ENCODE measurements at places on chromosomes 3 and 15.

GRCh38 chr15:89091627-89092220 is 3.5 kb downstream of the ABHD2 start:
- no peak for DNase-seq

GRCh38 chr3:96319166-96319565 is 495.2 kb upstream of the EPHA6 start:
- peak; percentile 19 for DNase-seq

DNA sequence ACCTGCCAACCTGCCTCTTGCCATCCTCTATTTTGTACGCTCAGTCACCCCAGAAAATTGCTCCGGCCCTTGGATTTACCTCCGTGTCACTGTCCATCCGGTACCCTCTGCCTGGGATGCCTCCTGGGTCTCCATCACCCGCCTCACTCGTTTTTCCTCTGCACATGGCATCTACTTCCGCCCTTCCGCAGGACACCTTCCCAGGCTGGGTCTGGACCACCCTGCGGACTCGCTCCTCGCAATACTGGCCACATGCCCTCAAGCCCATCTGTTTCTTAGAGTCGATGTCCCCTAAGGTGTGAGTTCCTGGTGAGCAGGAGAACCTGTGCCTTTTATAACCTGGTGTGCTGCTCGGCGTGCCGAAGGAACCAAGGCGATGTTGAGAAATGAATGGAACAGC is 58.5 kb downstream of the APBA2 start:
- DNase-seq = no peak

DNA sequence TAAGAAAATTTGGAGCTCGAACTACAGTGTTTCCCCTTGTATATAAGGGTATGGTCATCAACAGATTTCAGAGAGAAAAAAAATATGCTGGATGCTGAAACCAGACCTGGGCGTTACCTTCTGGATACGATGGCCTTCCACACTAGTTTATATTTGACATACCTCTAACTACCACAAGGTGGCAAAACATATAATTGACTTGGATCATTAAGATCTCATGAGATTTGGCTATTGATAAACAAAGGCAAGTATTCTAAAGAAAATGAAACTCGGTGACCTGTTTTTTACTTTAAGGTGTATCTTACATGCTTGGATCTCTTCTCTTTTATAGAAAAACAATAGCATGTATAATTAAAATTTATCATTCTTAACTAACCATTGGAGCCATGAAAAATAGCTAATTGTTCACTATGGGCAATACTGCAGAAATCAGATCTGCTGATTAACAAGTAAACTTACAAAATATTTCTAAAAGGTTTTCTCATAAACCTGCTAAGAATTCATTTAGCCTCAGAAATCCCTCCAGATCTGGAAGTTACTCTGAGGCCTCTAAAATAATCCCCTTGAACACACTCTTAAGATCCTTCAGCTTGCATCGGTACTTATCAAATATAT is 300.6 kb upstream of the KCNH8 start:
- DNase-seq = peak; percentile 4

GRCh38 chr3:33096093-33096868 is 665 bp downstream of the GLB1 start:
- DNase-seq = peak; percentile 6

DNA sequence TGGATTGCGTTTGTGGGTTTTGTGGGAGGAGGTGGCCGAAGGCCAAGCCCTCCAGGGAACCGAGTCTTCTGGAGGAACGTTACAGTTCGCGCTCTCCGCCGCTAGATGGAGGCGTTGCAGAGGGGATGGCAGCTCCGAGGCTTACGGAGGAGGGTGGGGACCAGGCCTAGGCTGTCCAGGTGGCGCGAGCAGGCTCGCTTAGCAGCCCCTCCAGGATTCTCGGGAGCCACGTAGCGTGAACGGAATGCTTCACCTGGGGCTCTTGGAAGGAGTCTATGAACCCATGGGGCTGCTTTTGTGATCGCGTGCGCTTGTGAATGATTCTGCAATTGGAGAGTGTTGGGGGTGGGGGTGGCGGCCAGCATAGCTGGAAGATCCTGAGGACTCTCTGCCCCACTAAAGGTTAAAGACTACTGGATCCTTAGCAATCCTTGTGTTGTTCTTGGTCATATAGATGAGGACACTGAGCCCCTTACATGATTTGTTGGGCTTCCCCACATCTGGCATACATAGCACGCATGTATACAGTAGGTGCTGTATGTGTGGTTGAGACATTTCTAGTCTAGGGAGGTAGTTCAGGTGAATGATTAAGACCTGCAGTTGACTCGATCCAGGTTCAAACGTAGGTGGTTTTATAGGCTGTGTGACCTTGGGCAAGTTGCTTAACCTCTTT is 25.7 kb downstream of the FAM3D start:
- no peak for DNase-seq

GRCh38 chr3:150985711-150986110 is 13.2 kb upstream of the CLRN1 start:
- DNase-seq = no peak

- no peak for DNase-seq
Measured at GRCh38 chr15:63987796-63988378, 58.4 kb downstream of the DAPK2 start.

DNA sequence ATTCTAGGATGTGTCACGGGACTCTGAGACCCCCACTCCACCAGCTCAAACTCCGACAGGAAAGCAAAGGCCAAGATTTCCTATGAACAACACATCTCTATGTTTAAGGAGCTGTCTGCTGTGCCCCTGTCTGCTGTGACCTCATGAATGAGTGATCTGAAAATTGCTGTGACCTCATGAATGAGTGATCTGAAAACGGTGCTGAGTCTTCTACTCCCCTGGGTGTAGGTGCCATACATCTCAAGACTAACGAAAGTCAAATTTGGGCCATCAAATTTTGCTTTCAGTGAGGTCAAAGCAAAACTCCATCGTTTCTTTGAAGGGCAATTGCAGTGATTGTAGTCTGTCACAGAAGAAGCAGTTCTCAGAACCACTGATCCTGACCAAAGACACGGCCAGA is 24.4 kb downstream of the IL5RA start:
- no peak for DNase-seq

DNA sequence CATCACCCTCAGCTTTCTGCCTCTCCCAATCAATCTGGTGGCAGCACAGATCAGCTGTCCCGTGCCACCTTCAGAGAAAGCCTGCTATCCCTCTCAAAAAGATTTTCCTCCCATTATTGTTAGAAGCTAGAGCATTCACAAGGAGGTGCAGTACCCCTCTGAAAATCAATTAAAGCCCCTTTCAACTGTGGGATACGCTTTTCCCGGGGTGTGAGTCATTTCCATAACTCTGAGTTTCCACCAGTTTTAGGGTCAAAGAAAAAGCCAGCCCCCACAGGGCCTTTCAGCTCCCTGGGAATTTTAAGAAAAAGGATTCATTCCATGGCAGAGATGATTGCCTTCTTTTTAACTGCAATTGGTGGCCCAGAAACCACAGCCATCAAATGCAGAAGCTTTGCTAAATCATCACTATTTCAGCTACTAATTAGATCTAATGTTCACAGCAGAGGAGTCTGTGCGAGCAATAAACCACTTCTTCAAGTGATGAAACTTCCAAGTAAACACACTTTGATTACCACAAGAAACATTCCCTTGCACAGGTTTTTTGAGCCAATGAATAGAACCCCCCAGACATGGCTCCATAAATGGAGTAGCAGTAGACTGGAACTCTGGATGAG is 270.0 kb upstream of the TPRG1 start:
- no peak for DNase-seq

DNA sequence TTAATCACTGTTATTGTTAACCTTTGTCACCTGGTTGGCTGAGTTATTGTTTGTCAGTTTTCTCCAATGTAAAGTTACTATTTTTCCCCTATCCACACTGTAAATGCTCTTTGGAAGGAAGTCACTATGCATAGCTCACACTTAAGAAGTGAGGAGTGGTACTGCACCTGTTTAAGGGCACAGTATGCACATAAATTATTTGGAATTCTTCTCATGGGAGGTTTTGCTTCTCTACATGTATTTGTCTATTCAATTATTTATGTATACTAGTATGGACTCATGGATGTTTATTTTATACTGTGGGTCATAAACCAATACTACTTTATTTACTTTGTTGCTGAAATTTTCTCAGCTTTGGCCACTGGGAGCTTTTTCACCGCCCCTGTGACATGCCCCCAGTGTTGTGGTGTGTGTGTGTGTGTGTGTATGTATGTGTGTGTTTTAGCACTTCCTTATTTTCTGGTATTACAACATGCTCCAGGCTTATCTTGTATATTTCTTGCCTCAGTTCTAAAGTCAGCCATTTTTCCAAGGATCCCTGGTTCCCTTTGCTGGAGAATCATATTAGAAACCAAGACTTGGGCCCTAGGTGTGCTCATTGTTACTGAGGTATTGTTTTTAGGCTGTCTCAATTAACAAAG is 290.5 kb downstream of the KBTBD8 start:
- DNase-seq = no peak

DNA sequence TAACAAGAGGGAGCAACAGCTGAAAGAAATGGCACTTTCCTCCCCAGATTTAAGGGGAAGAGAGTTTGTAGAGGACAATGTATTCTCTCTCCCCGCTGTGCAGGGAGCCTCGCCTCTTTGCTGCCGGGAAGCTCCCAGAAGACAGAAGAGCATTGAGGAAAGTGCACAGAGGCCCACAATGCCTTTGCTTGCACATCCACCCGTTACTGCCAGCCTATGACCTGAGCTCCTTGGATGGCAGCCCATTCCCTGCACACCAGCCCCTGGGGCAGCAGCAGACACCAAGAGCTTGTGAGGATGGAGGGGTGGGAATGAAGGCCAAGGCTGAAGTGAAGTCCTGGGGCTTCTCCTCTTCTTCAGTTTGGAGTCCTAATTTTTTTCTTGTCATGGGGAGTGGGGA is 67.0 kb downstream of the CLDN11 start:
- no peak for DNase-seq

DNA sequence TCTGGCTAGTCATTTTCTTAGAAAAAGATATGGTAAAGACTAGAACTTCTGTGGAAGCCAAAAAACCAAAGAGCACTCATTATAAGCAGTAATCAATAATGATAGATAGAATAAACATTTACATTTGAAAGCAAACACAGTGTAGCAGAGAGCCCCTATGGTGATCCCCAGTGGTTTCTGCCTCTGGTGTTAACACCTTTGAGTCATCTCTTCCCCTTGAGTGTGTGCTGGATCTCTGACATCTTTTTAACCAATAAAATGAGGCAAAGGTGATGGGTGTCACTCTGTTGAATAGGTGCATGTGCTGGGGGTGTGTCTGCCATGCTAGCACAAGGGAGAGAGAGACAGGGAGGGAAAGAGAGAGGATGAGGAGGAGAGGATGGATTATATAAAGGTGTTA is 121.6 kb downstream of the TFG start:
- no peak for DNase-seq

GRCh38 chr3:134087060-134087974 is 57.6 kb upstream of the SLCO2A1 start:
- no peak for DNase-seq

Measured in NCI-H1105 treated with DMSO at 0.1 percent for 48 hours (cell line).